Thoracic aorta (tissue), 2 donors: ENCODE measurements at places on chromosomes 2 and 18.

- no peak for DNase-seq
Measured at GRCh38 chr18:35494251-35495220, 3.2 kb downstream of the INO80C start.

- DNase-seq: no peak
Measured at GRCh38 chr18:60838677-60839076, 466.1 kb upstream of the MC4R start.

DNA sequence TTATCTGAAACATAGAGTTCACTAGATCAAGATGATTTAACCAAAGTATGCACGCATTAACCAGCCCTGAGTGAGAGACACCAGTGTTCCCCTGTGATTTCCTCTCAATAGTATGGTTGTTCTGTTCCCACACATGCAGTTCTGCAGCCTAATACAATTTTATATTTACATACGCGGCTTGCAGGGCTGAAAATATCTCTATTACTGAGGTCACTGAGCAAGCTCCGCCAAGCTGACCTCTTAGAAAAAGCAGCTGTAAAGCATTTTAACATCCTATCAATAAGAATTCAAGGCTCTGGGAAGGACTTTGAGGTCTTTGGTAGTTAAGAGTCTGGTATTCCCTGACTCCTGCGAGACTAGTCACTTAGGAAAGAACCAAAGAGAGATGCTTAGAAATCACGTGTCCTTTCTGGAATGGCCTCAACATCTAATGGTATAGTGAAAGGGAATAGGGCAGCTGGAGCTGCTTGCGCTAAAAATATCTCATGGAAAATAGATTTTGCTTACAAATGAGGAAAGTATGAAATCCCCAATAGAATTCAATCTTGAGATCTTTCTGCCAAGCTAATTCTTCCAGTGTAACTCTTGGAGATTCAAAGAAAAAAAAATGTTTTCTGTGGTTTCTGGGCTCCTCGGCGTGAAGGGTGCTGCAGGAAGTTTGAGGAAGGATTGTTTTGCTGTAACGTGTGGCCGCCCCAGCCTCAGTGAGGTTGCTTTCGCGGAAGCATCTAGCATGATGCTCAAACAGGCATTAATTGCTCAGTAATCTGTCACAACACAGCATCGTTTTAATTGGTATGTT, 59.2 kb downstream of the DOCK10 start:
- no peak for DNase-seq

DNA sequence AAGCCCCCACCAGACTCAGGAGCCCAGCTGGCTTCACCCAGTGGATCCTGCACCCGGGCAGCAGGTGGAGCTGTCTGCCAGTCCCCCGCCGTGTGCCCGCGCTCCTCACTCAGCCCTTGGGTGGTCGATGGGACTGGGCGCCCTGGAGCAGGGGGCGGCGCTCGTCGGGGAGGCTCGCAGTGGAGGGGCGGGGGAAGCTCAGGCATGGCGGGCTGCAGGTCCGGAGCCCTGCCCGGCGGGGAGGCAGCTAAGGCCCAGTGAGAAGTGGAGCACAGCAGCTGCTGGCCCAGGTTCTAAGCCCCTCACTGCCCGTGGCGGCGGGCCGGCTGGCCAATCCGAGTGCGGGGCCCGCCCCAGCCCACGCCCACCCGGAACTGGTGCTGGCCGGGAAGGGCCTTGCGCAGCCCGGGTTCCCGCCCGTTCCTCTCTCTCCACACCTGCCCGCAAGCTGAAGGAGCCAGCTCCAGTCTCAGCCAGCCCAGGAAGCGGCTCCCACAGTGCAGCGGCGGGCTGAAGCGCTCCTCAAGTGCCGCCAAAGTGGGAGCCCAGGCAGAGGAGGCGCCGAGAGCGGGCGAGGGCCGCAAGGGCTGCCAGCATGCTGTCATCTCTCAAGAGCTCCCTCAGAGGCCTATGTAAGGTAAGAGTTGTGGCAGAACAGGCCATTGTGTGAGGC, 1307.8 kb upstream of the TMEFF2 start:
- DNase-seq: no peak

- no peak for DNase-seq
Measured at GRCh38 chr18:76396792-76397191, 98.2 kb downstream of the ZNF516 start.

GRCh38 chr2:233115741-233116140, 55.6 kb downstream of the INPP5D start:
- no peak for DNase-seq

DNA sequence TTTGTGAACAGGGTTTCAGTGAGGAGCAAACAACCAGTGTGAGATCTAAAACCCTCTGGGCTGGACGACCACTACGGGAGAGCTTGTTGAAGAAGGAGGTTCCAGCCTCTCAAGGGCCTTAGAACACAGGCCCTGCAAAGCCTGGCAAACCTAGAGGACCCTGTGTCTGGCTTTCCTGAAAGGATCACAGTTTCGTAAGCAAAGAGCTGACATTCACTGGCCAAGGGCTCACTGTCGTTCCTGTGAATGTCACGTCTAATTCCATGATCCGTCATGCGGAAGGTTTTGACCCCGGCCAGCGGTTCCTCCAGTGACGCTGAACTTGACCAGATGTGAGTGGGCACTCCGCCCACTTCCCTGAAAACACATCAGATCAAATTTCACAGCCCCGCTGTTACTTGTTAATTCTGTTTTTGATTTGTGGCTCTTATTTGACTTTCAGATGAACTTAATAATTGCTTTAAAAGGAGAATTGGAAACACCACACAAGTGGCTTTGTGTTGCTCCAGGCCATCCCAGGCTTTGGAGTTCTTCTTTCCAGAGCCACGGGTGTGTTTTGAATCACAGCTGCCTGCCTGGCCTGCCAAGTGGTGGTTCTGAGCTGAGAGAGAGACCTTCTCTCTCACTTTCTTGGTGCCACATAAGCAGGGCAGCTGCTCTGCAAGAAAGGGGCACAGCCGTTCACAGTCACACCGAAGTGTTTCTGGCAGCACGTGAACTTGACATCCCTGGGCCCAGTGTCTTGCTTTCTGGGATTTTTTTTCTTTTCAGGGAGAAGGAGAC, 308.4 kb downstream of the NDUFA10 start:
- no peak for DNase-seq

- no peak for DNase-seq
Measured at GRCh38 chr2:44045061-44045460, 49.3 kb upstream of the LRPPRC start.

DNA sequence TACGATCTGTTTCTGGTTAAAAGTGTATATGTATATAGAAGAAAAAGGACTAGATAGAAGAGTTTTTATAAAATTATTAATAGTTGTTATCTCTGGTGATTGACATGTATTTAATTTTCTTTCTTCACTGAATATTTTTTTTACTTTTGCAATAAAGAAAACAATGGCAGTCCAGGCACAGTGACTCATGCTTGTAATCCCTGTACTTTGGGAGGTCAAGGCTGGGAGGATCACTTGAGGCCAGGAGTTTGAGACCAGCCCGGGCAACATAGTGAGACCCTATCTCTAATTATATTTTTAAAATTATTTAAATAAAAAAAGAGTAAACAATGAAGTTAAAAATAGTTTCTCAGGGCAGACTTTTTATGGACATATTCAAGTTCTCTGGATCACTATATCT, 114.7 kb downstream of the FAM117B start:
- DNase-seq: no peak

GRCh38 chr2:192183296-192183695, 11.4 kb downstream of the TMEFF2 start:
- no peak for DNase-seq

DNA sequence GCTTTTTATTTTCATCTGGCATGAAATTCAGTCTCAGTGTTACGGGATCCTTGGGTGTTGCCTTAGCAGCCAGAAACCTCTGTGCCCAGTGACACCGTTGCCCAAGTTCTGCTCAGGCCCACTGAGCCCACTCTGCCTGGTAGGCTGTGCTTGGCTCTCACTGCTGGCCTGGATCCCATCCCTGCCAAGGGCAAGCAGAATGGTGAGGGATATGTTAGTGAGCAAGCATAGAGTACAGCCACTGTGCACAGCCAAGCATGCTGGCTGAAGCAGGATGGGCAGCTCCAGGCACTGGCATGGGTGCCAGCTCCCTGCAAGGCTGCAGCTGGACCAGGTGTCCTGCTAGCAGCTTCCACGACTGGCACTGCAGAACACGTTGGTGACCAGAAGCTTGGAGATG, 194.7 kb upstream of the TFPI start:
- no peak for DNase-seq

DNA sequence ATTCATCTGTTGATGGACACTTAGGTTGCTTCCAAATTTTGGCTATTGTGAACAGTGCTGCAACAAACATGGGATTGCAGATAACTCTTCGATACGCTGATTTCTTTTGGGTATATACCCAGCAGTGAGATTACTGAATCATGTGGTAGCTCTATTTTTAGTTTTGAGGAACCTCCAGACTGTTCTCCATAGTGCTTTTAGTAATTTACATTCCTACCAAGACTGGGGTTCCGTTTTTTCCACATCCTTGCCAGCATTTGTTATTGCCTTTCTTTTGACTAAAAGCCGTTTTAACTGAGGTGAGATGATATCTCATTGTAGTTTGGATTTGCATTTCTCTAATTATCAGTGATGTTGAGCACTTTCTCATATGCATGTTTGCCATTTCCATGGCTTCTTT, 200.3 kb downstream of the MBD5 start:
- no peak for DNase-seq

- DNase-seq: no peak
Measured at GRCh38 chr2:234044157-234044556, 6.3 kb upstream of the SPP2 start.

DNA sequence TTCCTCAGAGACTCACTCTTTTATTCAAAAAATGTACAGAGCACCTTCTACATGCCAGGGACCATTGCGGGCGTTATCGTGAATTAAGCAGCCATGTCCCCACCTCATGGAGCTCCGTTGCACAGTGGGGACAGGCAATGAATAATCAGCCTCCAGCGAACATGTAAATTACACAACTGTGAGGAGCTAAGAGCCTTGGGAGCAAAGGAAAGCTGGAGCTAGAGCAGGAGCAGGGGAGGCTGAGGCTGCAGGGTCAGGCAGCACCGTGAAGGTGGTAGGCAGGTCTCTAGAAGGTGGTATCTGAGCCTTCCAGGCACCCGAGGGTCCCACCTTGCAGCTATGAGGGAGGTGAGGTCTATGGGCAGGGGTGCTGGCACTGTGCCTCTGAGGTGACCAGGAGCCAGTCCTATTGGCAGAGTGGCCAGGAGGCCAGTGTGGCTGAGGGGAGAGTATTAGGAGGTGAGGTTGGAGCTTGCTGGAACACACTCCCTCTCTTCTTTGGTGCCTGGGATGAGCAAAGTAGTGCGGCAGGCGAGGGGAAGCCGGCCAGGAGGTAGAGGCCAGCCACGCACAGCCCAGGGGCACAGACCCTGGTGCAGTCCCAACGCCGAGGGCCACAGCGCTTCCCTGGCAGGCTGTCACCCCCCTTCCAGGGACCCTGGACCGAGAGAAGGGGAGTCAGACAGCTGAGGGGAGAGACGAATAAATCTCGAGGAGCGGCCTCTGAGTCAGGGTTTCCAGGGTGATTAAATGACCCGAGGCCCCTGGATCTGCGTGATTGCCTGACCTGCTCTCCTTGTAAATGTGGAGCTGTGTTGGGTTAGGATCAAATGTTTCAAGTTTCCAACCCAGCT, 167.3 kb downstream of the SEPTIN10 start:
- no peak for DNase-seq

- no peak for DNase-seq
Measured at GRCh38 chr2:239943991-239944631, 81.0 kb downstream of the NDUFA10 start.
